ENCODE measurements at places on chromosomes 4 and X. TPM values are rescaled to one million over a fixed set of nuclear protein-coding genes. Genes with fewer than 3 reads are reported as not detected.

GRCh38 chrX:38175139-38175538 lies 45.5 kb downstream of the SRPX start:
- H3K36me3 ChIP-seq: no peaks in the 10 kb centered on the region
- H3K4me3 ChIP-seq: no peak overlapping the region
- H3K27me3 ChIP-seq: peaks cover 3% of the 10 kb centered on the region
- H3K4me1 ChIP-seq: no peaks in the 10 kb centered on the region
- H3K27ac ChIP-seq: no peak overlapping the region

GRCh38 chr4:67918428-67918827 lies 34.6 kb upstream of the TMPRSS11D start:
- no peaks in the 10 kb centered on the region for H3K4me1 ChIP-seq
- H3K27me3 ChIP-seq: no peaks in the 10 kb centered on the region
- DNase-seq: no peak
- no peak overlapping the region for H3K4me3 ChIP-seq

DNA sequence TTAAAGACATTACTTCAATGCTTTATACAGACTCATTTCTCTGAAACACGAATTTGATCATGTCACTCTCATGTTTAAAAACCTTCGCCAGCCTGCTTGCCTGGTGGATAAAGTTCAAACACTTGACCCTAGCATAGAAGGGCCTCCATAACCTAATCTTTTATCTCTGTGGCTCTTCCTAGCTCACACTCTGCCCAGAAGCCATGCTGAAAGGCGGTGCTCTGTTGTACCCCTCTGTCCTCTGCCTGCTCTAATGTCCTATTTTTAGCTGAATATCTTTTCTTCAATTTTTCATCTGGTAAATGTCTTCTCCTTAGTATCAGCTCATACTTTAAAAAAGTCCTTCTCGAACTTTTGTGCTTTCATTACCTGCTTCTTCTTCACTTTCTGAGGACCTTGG lies 302.6 kb upstream of the BOD1L1 start:
- no peaks in the 10 kb centered on the region for H3K4me1 ChIP-seq
- H3K36me3 ChIP-seq: no peaks in the 10 kb centered on the region
- H3K27ac ChIP-seq: no peak overlapping the region
- DNase-seq: no peak
- no peaks in the 10 kb centered on the region for H3K27me3 ChIP-seq
- no peak overlapping the region for H3K4me3 ChIP-seq

DNA sequence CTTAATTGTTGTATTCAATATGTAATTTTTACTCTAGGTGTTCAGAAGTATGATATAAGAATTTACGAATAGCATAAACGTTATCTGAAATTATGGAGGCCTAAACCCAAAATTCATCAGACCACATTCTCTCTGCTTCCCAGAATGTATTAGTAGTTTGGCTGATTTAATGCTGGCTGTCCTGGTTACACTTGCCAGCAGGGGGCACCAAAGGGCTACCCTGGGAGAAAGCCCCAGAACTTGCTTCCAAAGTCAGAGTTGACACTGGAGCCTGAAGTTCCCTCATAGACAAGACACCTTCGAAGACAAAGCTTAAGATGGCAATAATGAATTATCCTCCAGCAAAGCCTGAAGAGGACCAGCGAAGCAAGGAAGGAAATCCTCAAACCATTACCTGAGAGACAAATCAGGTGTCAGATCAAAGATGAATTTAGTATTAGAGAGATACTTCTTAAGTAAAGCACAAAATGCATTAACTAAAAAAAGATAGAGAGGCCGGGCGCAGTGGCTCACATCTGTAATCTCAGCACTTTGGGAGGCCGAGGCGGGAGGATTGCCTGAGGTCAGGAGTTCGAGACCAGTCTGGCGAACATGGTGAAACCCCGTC lies 11.3 kb upstream of the ANOS1 start:
- H3K4me3 ChIP-seq: no peak overlapping the region
- H3K27me3 ChIP-seq: no peaks in the 10 kb centered on the region
- no peak for DNase-seq
- no peaks in the 10 kb centered on the region for H3K4me1 ChIP-seq

GRCh38 chr4:182604161-182604622 lies 313.0 kb downstream of the DCTD start:
- H3K27ac ChIP-seq: no peak overlapping the region
- no peak overlapping the region for H3K4me3 ChIP-seq
- no peaks in the 10 kb centered on the region for H3K36me3 ChIP-seq
- H3K27me3 ChIP-seq: no peaks in the 10 kb centered on the region

DNA sequence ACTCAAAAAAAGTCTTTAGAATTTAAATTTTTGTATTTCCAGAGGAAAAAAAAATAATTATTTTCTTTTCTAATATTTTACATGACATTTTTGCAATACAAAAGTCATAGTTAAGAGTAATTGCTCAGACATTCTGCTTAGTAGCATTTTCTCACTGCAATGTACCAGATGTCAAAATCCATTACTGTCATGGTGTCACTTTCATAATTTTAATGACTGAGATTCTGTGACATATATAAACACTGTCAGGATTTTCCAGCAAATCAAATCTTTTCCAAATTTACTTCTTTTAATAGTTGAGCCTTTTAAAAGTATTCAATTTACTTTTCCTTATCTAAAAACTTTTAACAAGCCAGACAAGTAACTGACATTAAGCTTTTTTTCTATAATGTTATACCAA lies 422.7 kb downstream of the GRIA2 start:
- no peaks in the 10 kb centered on the region for H3K4me1 ChIP-seq
- no peaks in the 10 kb centered on the region for H3K27me3 ChIP-seq
- H3K4me3 ChIP-seq: no peak overlapping the region
- H3K36me3 ChIP-seq: no peaks in the 10 kb centered on the region

- no peak overlapping the region for H3K4me3 ChIP-seq
- H3K4me1 ChIP-seq: no peaks in the 10 kb centered on the region
- no peaks in the 10 kb centered on the region for H3K36me3 ChIP-seq
- DNase-seq: no peak
These were observed 27.7 kb downstream of the LARP7 start for GRCh38 chr4:112664611-112665010.

Gene CHRDL1
- 64.3 TPM for total RNA-seq

Gene TBC1D8B
- 2.3 TPM for total RNA-seq

Gene TEX13B
- total RNA-seq: not detected

Gene SLAIN2
- 87.4 TPM for total RNA-seq

Gene AWAT2
- total RNA-seq: not detected

Data from esophagus squamous epithelium (tissue), 5 donors.